ENCODE measurements at places on chromosomes 13 and 19.

- DNase-seq, result peak; percentile 52
These were observed 207.4 kb upstream of the RFC3 start for GRCh38 chr13:33610438-33611120.

DNA sequence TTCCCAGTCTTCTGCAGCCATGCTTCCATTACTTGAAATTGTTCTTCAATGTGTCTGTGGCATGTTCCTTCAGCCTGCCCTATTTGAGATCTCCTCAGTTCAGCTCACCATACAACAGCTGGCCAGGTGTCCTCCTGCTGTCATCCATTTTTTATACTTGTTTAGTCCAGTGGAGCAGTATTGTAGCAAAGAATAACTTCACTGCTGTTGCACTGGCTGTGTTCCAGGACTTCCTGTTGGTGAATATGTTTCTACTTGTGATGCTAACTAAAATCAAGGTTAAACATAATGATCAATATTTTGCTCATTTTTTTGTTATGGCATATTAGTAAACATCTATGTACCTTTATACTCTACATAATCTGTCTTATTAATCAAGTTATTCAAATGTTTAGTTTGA is 1394.1 kb downstream of the PCDH9 start:
- no peak for DNase-seq

DNA sequence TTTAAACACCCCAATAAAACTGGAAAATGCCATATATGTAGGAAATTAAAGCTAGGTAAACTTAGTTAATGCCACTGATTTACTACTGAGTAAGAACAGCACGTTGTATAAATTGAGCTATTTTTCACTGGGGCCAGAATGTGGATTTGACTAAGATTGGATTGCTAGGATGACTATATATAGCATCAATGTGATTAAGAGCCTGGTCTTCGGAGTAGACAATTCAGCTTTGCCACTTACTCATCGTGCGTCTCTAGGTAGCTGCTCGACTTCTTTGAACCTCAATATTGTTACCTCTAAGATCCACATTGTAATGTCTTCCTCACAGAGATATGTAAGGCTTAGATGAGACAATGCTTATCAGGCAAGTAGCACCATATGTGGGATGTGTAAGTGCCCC is 462.5 kb downstream of the KLF12 start:
- DNase-seq, result no peak

GRCh38 chr13:94286581-94286980 is 192.9 kb downstream of the DCT start:
- DNase-seq, result no peak

GRCh38 chr13:100521851-100522617 is 66.6 kb downstream of the GGACT start:
- DNase-seq, result peak; percentile 10

GRCh38 chr13:110200276-110200870 is 106.6 kb downstream of the COL4A1 start:
- DNase-seq, result no peak

DNA sequence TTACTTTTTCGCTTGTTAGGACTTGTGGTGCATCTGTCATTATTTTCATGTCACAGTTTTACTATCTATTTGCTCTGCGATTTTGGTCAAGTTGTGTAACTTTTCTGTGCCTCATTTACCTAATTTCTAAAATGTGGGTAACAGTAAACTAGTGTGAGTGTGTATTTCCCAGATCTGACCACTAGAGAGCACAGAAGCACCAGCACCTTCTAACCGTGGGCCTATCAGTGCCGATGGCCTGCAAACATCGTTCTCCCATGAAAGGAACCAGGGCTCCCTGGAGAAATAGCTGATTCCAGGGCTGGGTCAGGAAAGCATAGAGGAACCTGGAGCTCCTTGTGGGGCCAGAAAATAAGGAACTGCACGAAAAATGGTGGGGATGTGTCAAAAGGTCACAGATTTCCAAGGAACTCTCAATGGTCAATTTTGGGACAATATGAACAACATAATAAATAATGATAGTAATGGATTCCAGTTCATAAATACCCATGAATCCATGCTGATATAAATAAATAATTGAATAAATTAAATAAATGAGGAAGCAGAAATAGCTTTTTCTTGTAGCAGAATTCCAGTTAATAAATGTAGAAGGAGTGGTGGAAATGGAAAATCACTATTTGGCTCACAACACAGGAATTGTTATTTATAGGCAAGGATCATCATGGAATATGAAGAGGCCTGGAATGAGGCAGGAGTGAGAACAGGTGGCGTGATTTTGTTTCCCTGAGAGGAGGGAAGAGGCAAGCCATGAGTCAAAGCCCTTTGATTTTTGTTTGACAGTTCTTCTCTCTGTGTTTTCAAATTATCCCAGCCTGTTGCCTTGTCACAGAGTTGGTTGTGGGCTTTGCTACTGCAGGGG is 31.1 kb downstream of the CEACAM8 start:
- DNase-seq, result peak; percentile 13

DNA sequence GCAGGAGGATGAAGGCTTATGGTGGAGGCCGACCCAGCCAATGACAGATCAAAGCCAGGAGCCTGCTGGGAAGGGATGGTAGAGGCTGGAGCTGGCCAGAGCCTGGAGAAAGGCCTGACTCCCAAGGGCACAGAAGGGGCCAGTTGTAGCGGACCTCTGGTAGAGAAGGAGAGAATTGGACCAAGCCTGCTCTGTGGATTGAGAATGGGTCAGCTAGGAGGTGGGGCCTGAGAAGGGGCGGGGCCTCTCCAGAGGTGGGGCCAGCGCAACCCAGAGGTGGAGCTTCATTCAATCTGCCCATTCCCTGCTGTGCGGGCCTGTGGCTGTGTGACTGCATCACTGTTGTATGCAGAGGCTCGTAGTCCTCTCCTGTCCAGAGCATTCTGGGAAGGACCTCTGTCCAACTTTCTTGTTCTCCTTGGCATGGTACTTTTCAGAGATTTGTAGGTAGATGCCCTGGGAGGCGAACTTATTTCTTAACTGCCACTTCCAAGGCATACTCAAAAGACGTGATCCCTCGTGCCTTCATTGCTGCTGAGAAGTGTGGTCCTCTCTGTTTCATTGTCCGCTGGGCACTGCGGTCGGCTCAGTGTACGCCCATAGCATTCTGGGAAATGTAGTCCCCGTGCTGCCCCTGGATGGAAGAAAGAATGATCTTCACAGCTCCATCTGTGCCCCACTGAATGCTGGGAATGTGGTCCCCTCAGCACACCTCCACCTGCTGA is 6.7 kb downstream of the GRIN2D start:
- DNase-seq, result peak; percentile 40

DNA sequence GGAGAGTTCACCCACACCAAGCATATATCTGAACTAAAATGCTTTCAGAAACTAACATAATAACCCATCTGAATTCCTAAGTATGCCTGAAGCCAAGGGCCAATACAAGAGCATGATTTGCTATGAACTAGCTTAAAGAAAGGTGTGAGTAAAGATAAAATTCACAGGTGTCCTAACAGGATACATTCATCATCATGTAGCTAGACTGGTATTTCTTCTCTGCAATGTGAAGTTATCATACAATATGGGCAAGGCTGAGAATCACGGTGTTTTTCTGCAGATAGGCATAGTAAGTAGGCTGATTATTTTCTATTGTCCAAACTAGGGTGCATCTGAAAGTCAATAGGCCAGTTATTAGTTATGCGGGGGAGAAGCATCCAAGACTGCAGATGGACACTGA is 63.1 kb downstream of the STK24 start:
- no peak for DNase-seq

- no peak for DNase-seq
These were observed 65.8 kb upstream of the KPNA3 start for GRCh38 chr13:49858178-49858856.

GRCh38 chr13:84400706-84401105 is 518.4 kb upstream of the SLITRK1 start:
- DNase-seq, result no peak

- DNase-seq, result no peak
These were observed 119.0 kb upstream of the KLF12 start for GRCh38 chr13:74253161-74253560.

- no peak for DNase-seq
These were observed 36.9 kb downstream of the PABPC3 start for GRCh38 chr13:25132751-25133390.

DNA sequence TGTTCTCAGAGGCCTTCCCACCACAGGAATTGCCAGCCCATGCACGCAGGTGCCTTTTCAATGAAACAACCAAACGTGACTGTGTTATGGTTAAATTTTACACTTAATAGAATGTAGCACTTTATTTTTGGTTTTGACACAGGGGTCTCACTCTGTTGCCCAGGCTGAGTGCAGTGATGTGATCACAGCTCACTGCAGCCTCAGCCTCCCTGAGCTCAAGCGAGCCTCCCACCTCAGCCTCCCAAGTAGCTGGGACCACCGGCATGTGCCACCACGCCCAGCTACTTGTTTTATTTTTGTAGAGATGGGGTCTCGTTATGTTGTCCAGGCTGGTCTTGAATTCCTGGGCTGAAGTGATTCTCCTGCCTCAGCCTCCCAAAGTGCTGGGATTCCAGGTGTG is 7.2 kb downstream of the ATP8B3 start:
- no peak for DNase-seq

DNA sequence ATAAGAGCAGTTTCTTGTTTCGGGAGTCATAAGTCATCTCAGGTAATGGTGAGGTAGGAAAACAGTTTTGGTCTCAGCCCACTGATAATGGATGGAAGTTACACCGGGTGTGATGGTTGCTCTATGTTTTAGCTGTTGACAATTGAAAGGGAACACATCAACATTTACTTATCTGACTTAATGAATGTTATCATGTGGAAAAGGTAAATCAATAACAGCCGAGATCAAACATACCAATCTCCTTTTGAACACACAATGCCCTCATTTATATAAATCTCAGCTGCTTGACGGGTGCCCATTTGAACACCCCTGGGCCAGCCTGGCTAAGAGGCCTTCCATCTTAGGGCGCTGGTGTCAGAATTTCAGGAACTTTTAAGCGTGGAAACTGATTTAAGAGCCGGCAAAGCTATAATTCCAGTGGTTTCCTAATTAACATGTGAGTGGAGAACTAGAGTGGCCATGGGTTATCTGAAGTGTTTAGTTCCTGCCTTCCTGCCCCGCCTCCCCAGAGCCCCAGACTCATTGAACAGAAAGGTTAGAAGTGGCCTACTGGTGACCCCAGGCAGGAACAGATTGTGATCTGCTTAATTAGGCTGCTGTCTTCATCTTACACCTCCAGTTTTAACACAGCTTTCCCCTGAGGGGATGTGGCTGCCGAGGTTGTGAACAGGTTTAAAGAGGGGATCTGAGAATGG is 572.7 kb downstream of the FGF9 start:
- no peak for DNase-seq

- peak; percentile 18 for DNase-seq
These were observed 454 bp downstream of the TIMM44 start for GRCh38 chr19:7942981-7943443.

DNA sequence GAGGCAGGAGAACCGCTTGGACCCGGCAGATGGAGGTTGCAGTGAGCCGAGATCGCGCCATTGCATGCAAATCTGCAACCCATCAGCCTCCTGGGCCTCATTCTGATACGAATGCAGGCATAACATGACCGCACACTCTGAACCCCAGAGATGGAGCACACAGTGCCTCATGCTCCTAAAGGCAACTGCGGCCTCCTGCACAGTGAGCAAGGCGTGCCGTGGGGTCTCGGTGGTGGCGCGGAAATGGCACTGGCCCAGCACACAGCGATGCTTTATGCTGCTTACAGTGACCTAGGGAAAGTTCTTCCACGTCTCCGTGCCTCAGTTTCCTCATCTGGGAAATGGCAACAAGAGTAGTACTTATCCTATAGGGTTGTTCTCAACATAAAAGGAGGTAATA is 2.0 kb upstream of the C19orf12 start:
- DNase-seq, result no peak

- DNase-seq, result no peak
These were observed 98.8 kb downstream of the TUBGCP3 start for GRCh38 chr13:112489199-112489598.

DNA sequence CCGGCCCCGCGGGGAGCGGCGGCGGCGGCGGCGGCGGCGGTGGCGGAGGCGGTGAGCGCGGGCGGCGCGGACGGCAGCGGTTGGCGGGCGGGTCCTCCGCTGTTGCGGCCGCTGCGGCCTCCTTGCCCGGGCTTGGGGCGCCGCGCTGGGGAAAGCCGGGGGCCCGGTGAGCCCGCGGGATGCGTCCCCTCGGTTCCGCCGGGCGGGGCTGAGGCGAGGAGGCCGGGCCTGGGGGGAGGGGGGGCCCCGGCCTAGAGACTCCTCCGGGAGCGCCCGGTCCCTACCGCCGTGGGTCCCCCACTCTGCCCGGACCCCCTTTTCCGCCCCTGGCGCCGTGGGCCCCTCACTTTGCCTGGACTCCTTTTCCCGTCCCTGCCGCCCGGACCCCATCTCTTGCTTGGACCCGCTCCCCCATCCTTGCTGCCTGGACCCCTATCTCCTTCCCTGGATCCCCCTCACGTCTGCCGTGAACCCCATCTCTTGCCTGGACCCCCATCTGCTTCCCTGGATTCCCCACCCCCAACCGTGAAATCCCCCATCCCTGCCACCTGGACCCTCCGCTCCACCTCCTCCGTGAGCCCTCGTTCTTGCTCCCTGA is 28.6 kb upstream of the NDUFS7 start:
- DNase-seq, result no peak

DNA sequence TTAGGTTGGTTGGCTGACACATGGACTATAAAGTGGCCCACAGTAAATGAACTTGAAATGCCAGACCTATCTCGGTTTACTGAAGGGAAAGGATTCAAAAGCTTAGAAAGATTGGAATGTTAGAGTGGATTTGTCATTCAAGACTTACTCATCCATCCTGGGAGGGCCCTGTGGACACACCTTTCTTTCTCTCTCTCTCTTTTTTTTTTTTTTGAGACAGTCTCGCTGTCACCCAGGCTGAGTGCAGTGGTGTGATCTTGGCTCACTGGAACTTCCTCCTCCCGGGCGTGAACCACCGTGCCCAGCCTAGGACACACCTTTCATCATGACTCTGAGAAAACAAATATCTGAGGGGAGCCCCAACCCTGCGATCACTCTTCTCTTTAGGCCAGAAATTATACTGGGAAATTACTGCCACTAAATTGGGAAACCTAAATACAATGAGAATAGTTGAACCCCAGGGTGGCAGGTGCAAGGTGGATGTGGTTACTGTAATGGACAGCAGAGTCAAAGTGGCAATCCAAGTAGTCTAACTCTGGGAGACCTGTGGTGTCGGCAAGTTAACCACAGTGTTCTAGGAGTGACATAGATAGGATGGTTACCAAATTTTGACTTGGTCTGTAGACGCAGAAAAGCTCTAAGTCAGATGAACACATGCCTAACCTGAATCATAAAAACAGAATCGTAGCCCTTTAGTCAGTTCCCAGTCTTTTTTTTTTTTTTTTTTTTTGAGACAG is 47.1 kb upstream of the ZMYM5 start:
- no peak for DNase-seq

- DNase-seq, result no peak
These were observed 50.2 kb upstream of the TPM4 start for GRCh38 chr19:16026131-16026530.

DNA sequence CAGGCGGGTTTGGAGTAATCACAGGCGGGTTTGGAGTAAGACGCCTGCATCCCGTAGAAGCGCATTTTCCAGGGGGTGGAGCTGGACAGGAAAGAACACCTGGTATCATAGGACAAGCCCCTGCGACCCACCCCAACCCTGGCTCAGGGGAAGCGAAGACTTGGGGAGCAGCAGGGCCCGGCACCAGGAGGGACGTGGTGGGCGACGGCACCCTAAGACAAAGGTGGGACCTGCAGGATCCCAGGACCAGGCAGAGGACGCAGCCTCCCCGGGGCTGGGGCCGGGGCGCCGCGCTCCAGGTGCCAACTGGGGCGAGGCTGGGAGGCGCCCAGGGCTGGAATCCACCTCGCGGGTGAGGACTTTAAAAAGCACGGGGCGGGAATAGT is 520 bp downstream of the ZNF600 start:
- DNase-seq, result no peak

Data from CD4-positive, alpha-beta T cell treated with Interleukin-17A for 4 hours (primary cell).